Brain pericyte (primary cell): ENCODE measurements at places on chromosomes 1 and 21.

- no peak for DNase-seq
Observed at GRCh38 chr1:41255978-41256377, 13.9 kb upstream of the SCMH1 start.

DNA sequence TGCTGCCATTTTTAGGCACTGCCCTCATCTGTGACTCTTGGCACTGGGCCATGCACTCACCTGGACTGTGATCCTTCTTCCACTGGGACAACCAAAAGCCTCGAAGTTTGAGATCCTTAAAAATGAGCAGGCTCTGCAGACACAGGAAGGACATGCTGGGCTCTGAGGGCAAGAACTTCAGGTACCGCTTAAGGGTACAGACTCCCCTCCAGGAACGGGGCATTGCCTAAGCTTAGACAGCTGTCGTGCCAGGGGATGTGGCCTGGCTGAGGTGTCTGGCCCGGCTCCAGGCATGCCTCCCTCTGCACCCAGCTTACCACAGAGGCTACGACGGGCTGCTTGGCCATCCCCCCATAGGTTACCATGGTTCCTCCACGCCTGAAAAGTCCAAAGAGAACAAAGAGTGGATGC, 14.2 kb upstream of the SRSF4 start:
- no peak for DNase-seq

DNA sequence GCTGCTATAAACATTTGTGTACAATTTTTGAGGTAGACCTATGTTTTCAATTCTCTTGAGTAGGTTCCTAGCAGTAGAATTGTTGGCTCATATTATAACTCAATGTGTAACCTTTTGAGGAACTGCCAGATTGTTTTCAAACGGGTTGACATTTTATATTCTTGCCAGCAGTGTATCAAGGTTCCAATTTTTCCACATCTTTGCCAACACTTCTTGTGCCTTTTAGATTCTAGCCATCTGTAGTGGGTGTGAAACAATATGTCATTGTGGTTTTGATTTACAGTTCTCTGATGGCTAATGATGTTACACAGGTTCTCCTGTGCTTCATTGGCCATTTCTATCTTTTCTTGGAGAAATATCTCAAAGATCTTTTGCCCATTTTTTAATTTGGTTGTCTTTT, 36.4 kb downstream of the MAP3K7CL start:
- DNase-seq = no peak

GRCh38 chr1:30786264-30786991, 28.9 kb upstream of the LAPTM5 start:
- no peak for DNase-seq

- DNase-seq = no peak
Observed at GRCh38 chr1:63624911-63625310, 31.7 kb downstream of the PGM1 start.

- no peak for DNase-seq
Observed at GRCh38 chr21:33205476-33205875, 24.3 kb upstream of the IFNAR2 start.

DNA sequence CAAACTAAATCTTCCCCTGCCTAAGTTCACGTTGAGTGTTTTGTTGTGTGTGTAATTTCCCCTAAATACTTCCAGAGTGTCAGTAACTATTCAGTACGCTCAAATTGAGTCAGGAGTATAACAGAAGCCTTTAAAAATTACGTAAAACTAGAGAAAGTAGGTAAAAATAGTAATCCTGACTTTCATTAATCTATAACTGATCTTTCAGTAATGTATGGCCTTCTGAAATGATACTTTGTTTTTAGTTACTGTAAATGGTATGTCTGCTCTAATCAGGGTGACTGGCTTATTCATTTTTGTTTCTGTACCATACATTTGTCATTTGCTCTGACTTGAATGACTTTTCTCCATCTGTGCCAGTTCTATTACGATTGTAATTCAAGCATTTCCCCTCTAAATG, 29.4 kb downstream of the MIER1 start:
- DNase-seq = no peak

- no peak for DNase-seq
Observed at GRCh38 chr1:99228153-99228552, 36.1 kb upstream of the PLPPR4 start.
